Activated CD4-positive, CD25-positive, alpha-beta regulatory T cell (primary cell): ENCODE measurements at places on chromosomes 5 and 9.

DNA sequence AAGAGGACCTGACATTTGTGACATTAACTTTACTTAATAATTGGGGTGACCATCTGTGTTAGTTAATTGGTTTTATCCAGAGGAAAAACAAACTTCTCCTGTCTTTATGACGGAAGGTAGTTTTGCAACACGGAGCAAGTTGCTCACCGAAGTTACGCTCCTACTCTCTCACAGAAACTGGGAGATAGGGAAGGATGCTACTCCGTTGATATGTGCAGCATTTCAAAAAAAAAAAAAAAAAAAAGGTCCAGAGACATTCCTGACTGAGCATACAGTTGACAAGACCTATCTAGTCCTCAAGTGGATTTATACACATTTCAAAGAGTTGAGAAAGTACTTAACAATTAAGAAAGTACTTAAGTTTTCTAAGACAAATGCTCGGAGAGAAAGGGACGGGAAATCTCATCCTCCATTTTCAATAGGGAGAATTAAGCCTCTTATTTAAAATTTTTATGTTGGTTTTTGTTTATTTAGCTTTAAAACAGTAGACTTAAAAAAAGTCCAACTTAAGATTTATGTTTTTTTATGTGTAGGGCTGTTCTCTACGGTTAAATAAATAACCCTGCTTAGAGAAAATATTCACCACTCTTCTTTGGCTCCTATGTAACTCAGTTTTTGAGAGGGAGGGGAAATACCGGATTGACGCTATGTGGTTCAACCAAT, 455 bp upstream of the FER start:
- no peak for DNase-seq

GRCh38 chr9:99721898-99722297, 99.8 kb upstream of the NR4A3 start:
- DNase-seq = no peak

DNA sequence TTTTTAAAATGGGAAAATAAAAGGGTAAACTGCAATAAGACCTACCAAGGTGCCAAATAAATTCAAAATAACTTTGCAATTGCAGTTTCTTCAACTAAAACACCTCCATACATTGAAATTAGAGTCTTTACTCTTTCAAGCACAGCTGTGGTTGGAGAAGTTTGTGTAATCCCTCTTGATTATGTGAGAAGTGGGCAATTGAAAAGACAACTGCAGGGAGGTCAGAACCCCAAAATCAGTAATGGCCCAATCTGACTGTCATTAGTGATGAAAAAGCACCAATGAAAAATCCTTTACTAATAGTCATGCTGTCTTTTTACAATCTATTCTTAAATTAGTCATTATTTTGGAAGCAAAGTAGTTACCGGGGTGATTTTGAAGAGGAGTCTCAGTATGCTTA, 116.7 kb upstream of the RGMB start:
- no peak for DNase-seq

DNA sequence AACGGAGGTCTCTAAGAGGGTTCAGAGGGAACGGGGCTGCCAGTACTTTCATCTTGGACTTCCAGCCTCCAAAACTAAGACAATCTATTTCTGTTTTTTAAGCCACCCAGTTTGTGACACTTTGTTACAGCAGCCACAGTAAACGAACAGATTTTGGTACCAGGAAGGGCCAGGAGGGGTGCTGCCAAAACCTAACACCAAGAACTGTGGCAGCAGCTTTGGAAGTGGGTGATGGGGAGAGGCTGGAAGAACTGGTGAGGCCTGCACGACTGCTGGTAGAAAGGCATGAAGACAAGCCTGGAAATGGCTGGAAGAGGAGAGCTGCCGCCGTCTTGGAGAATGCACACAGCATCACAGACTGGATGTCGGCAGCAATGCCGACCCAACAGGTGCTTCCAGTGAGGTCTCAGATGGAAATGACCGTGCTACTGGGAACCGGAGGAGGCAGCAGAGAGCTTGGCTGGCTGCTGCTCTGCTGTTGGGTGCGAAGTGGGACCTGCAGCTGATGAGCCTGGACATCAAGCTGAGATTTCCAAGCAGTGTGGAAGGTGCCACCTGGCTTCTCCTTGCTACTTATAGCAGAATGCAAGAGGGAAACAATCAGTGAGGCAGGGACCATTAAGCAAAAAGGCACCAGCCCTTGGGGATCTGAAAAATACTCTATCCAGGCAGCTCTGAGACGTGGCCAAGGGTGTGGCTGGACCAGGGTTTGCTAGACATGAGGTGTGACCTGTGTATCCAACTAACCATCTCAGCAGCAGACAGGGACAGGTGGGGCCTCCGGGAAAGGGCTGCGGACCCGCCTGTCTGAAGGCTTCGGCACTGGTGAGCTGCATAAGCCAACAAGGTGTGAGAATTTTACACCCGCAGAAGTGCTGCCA, 4.7 kb upstream of the TMEM210 start:
- no peak for DNase-seq

- DNase-seq = no peak
Observed at GRCh38 chr5:55853818-55854217, 2.7 kb downstream of the IL31RA start.
